Tibial nerve (tissue), 4 donors: ENCODE measurements at places on chromosomes 3 and 15. TPM values are rescaled to one million over a fixed set of nuclear protein-coding genes. Genes with fewer than 3 reads are reported as not detected.

- no peaks in the 10 kb centered on the region for H3K36me3 ChIP-seq
- H3K27me3 ChIP-seq = no peaks in the 10 kb centered on the region
- no peaks in the 10 kb centered on the region for H3K4me1 ChIP-seq
Observed at GRCh38 chr15:55282284-55282833, 7.3 kb downstream of the RAB27A start.

DNA sequence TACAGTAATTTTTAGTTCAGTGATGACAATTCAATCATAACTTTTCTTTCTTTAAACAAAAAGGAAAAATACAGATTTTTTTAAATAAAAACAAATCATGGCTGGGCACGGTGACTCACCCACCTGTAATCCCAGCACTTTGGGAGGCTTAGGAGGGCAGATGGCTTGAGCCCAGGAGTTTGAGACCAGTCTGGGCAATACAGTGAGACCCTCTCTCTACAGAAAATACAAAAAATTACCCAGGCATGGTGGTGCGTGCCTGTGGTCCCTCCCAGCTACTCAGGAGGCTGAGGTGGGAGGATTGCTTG, 25.6 kb upstream of the ATG7 start:
- no peak overlapping the region for H3K4me3 ChIP-seq
- peaks cover 3% of the 10 kb centered on the region for H3K36me3 ChIP-seq
- DNase-seq = no peak
- H3K4me1 ChIP-seq = no peaks in the 10 kb centered on the region

GRCh38 chr3:14925729-14926591, 21.4 kb upstream of the NR2C2 start:
- no peaks in the 10 kb centered on the region for H3K27me3 ChIP-seq
- H3K27ac ChIP-seq = no peak overlapping the region
- H3K4me3 ChIP-seq = no peak overlapping the region
- no peaks in the 10 kb centered on the region for H3K36me3 ChIP-seq
- no peaks in the 10 kb centered on the region for H3K4me1 ChIP-seq
- no peak for DNase-seq

DNA sequence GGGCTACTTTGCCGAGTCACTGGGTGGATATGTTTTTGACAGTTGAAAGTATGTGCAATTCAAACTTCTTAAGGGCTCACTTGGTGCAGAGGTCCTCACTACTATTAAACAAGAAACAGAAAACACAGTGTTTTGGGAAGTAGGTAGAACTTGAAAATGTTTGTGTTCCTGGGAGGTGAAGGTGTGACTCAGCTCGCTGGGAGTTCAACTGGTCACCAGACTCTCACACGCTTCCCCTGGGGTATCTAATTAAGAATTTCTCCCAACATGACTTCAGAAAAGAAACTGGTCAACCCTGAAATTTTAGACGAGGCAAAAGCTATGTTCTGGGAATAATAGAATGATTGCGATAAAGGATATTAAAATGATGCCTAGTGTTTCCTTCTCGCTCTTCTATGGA, 1039.8 kb upstream of the SEMA6D start:
- no peaks in the 10 kb centered on the region for H3K4me1 ChIP-seq
- no peaks in the 10 kb centered on the region for H3K27me3 ChIP-seq
- DNase-seq = no peak
- H3K4me3 ChIP-seq = no peak overlapping the region
- H3K27ac ChIP-seq = no peak overlapping the region
- H3K36me3 ChIP-seq = no peaks in the 10 kb centered on the region

DNA sequence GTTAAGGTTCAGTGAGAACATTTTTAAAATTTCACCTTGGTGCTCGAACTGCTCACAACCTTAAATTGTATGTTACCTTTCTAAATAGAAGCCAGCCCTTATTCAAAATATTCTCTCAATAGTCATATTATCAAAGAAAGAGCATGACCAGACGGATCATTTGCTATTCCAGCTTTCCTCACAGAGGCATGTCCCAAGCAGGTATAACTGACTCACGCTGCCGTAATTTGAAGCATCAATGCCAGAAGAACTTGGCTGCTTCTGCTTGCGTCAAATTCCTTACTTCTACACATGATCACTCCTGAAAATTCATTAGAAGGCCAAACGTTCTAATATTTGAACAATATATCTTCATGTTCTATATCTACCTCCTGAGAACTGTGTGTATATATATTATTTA, 69.5 kb upstream of the VGLL4 start:
- no peaks in the 10 kb centered on the region for H3K36me3 ChIP-seq
- peaks cover 11% of the 10 kb centered on the region for H3K4me1 ChIP-seq
- DNase-seq = no peak
- no peak overlapping the region for H3K4me3 ChIP-seq
- H3K27ac ChIP-seq = no peak overlapping the region
- no peaks in the 10 kb centered on the region for H3K27me3 ChIP-seq

DNA sequence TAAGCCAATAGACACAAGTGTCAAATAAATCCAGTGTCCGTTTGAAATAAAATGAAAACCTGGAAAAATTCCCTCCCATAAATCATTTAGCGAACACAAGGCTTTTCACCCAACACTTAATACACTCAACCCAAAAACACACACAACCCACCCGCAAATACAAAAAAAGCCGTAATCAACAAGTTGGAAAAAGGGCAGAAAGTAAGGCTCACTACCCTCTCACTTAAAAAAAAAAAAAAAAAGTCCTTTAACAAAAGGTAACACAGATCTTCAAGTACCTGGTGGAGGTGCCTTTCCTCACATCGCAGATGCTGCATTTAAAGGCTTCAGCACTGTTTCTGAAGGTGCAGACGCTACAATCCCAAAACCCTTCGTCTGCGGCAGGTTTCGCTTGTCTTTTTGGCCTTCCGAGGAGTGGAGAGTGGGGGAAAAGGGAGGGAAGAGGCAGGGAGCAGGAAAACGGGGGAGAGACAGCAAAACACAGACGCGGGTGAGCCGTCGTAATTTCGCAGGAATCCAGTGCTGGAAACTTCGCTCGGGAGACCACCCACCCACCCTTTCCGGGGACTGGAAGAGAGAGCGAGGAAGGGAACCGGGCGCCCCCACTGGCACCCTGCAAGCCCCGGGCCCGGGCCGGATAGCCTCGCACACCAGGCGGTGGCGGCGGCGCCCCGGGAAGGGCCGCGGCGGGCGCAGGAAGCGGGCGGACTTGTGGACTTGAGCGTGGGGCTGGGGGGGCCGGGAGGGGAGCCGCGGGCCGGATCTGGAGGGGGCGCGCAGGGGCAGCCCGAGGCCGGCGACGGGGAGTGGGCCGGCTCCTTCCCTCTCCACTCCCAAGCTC, 401.8 kb downstream of the SHQ1 start:
- H3K4me1 ChIP-seq = no peaks in the 10 kb centered on the region
- DNase-seq = peak; percentile 41
- H3K27ac ChIP-seq = peak within 1 kb of the TSS; percentile 88

DNA sequence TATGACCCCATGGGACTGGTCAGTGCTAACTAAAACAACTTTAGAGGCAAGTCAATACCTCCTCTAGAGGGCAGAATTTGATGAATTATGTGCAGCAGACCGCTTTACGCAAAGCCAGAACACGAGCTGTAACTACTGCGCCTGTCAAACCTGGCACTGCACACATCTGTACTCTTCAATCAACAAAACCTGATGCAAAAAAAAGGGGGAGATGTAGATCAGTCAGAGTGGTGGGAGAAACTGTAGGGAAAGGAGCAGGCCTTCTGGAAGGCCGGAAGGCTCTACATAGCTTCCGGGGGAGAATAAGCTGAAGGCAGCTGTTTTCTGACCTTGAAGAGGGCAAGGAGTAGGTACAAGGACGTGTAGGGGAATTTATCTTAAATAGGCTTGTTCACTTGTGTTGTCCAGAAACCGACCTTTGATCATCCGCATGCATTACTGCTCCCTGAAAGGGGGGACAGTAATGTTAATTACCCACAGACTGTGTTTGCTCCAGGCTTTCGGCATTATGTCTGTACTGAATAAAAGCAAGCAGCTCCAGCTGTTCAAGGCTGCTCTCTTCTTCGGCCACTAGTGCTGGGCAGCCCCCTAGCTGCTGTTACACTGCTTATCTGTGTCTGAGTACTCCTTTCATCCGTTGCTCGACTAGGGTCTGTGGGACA, 41.0 kb downstream of the GPR160 start:
- no peak overlapping the region for H3K4me3 ChIP-seq
- H3K27ac ChIP-seq = no peak overlapping the region
- no peak for DNase-seq
- no peaks in the 10 kb centered on the region for H3K36me3 ChIP-seq
- H3K27me3 ChIP-seq = no peaks in the 10 kb centered on the region
- H3K4me1 ChIP-seq = no peaks in the 10 kb centered on the region

DNA sequence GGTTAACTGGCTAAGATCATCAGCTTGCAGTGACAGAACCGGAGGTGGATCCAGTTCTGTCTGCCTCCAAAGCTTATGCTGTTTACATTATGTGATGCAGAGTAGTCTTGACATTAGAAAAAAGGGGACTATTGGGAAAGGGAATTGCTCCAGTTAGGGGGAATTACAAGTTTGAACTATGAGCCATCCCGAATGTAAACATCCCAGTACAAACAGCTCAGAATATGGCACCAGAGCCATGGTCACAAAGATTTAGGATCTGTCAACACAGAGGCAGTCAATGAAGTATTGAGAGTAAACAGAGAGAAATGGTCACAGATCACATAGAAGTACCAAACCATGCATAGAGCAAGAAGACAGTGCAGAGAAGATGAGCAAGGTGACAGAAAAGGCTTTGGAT, 39.8 kb upstream of the CRTC3 start:
- peaks cover 29% of the 10 kb centered on the region for H3K36me3 ChIP-seq
- H3K27me3 ChIP-seq = no peaks in the 10 kb centered on the region
- no peaks in the 10 kb centered on the region for H3K4me1 ChIP-seq
- no peak for DNase-seq

DNA sequence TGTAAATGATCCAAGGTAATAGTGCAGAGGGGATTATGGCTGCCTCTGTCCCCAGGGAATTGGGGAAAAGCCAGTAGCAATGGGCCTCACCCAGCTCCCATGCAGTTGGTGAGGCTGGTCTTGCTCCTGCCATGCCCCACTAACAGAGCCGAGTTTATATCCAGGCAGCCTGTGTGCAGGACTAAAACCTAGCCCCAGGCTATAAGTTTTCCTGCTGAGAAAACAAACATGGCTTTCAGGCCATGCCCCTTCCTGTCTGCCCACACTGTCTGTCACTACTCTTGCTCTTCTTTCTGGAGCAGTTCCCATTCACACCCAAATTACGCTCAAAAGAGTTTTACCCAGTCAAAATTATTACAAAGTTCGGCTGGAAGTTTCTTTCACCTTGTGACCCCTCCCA, 73.5 kb upstream of the SPATA16 start:
- no peak overlapping the region for H3K27ac ChIP-seq
- DNase-seq = no peak
- H3K36me3 ChIP-seq = no peaks in the 10 kb centered on the region
- H3K4me1 ChIP-seq = no peaks in the 10 kb centered on the region
- no peaks in the 10 kb centered on the region for H3K27me3 ChIP-seq
- no peak overlapping the region for H3K4me3 ChIP-seq

DNA sequence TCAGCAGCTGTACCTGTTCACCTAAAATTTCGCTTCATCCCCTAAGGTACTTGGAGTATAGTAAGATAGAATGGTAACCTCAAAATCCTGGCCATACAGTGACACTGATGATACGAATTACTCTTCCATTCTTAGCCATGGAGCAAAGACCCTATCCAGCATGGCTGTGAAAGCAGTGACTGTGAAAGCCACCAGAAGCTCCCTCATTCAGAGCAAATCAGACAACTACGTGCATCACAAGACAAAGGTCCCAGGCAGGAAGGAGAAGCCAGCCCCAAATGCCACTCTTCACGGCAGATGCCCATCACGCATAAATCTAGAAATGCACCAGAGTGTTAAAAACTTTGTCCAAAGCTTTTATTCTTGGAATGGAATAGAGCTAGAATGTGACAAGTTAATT, 99.4 kb downstream of the GABRB3 start:
- H3K36me3 ChIP-seq = no peaks in the 10 kb centered on the region
- H3K27me3 ChIP-seq = no peaks in the 10 kb centered on the region
- no peak overlapping the region for H3K27ac ChIP-seq
- H3K4me3 ChIP-seq = no peak overlapping the region

DNA sequence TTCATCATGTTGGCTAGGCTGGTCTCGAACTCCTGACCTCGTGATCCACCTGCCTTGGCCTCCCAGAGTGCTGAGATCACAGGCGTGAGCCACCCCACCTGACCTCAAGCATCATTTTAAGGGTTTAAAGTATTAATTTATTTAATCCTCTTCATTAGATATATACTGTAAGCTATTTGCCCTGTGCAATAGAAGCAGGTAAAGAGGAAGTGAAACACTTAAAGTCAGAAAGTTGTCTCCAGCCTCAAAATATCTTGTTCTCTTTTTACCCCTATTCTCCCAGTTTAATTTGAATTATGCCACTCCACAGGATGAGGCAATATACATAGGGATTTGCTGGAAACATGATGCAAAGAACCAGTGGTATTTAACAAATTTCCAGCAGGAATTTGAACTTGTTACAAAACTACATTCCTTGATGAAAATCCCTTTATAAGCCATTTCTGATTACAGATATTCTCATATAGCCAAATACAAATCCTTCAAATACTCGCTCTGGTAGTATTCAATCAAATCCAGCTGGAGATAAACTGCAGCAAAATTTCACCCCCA, 2.0 kb downstream of the NDUFB5 start:
- H3K27ac ChIP-seq = no peak overlapping the region
- no peaks in the 10 kb centered on the region for H3K27me3 ChIP-seq
- no peak overlapping the region for H3K4me3 ChIP-seq
- no peaks in the 10 kb centered on the region for H3K36me3 ChIP-seq
- H3K4me1 ChIP-seq = no peaks in the 10 kb centered on the region

GRCh38 chr3:172513488-172513887, 9.7 kb downstream of the TNFSF10 start:
- no peak for DNase-seq
- H3K27ac ChIP-seq = no peak overlapping the region
- H3K36me3 ChIP-seq = no peaks in the 10 kb centered on the region
- H3K4me1 ChIP-seq = no peaks in the 10 kb centered on the region

DNA sequence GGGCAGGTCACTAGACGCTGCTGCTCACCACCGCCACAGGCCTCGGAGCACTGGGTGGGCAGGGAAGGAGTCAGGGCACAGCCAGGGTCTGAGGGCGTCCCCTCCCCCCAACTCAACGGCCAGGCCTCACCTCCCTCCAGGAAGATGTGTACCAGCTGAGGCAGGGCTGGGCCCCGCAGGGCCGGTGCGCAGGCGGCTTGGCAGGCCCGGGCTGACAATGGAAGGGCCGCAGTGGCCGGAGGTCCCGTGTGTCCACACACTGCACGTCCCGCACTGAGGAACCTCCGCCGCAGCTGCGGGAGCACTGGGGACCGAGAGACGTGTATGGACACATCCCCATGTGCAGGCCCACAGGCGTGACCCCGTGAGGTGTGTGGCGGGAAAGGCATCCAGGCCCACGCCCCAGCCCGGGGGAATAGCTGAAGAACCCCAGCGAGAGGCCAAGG, 47.4 kb downstream of the ADAMTS7 start:
- H3K27ac ChIP-seq = no peak overlapping the region
- DNase-seq = no peak

DNA sequence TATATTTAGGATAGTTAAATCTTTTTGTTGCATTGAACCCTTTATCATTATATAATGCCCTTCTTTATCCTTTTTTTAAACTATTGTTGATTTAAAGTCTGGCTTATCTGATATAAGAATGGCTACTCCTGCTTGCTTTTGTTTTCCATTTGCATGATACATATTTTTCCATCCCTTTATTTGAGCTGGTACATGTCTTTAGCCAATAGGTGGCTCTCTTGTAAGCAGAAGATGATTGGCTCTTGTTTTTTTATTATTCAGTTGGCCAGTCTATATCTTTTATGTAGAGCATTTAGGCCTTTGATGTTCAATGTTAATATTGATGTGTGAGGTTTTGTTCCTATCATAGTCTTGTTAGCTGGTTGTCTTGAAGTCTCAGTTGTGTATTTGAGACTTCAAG, 99.5 kb upstream of the MCTP2 start:
- H3K4me1 ChIP-seq = no peaks in the 10 kb centered on the region
- no peak overlapping the region for H3K27ac ChIP-seq
- no peaks in the 10 kb centered on the region for H3K36me3 ChIP-seq
- no peak overlapping the region for H3K4me3 ChIP-seq
- DNase-seq = no peak

SLC9C1 gene
- total RNA-seq = not detected

PCSK6 gene
- 8.5 TPM for total RNA-seq

SLCO2A1 gene
- total RNA-seq = 8.8 TPM
